ENCODE measurements at places on chromosomes 12 and 14.

DNA sequence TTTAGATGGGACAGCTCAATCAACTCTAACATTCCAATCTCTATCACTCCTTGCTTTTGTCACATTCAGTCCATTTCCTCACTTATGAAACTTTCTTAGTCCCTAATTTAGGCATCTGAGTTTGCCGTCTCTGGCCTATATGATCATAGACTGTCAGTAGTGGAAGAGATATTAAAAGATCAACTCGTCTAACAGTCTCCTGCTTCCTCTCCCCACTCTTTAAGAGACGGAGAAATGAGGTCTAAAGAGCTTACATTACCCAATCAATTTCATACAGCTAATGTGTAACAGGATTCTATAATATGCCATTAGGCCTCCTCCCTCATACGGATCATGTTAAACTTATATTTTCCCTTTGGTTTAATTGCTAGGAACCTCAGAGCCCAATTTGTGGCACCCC is 6.5 kb upstream of the ATP23 start:
- no peak for DNase-seq

DNA sequence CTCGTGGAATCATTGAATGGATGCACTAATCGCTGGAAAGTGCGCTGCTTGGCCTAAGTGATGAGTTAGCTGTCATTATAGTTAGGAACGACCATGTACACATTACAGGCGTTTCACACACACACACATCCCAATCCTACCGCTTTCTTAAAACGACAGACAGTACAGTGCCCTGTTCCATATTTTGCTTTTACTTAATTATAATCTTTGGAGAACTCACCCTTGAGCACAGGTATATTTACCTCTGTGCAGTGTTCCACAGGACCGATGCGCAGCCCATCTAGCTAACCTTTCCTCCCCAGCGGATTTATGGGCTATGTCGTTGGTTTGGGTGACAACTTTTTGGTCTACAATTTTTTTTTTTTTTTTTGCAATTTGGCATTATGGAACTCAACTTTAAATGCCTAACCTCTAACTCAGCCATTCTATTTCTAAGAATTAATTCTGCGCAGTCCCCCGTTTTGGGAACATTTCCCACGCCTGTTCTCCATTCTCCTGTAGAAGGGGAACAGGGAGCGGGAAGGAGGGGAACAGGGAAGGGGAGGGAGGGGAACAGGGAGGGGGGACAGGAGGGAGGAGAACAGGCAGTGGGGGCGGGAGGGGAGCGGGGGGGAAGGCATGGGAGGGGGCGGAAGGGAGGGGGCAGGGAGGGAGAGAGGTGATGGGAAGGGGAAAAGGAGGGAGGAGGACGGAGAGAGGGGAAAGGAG is 663 bp upstream of the ULK1 start:
- no peak for DNase-seq

GRCh38 chr14:100056431-100056830 is 8.8 kb upstream of the EVL start:
- no peak for DNase-seq

DNA sequence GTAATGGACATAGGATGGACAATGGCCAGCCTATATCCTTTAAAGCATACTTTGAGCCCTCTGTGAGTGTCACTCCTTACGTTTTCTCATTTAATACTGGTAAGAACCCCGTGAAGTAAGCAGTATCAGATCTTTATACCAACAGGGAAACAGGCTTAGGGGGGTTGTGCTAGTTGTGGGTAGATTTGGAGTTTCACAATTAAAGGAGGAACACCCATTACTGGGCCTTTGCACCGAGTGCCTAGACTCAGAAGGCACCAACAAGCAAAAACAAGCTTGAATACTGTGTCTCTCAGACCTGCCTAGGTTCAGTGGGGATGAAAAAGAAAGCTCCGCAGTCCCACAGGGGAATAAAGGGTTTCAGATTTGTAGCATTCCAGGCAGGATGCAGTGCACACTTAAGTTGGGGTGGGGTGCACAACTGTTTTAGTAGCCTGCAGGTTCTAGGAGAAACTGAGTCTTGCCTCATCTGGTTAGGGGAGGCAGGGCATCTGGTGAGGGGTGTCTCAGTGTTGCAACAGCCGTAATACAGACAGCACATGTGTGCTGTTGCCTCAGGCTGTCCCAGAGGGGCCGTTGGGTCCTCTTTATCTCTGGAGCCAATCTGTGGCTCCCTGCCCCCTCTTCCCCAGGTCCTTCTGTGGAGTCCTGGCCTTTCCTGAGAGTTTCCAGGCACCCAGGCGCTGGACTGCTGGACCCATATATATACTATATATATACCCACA is 51.2 kb downstream of the IRAK3 start:
- no peak for DNase-seq

- no peak for DNase-seq
These were observed 17.6 kb downstream of the MON2 start for GRCh38 chr12:62484233-62484632.

- DNase-seq = no peak
These were observed 442 bp downstream of the FLVCR2 start for GRCh38 chr14:75578786-75579337.

- no peak for DNase-seq
These were observed 88.8 kb upstream of the NOS1 start for GRCh38 chr12:117450209-117450608.

DNA sequence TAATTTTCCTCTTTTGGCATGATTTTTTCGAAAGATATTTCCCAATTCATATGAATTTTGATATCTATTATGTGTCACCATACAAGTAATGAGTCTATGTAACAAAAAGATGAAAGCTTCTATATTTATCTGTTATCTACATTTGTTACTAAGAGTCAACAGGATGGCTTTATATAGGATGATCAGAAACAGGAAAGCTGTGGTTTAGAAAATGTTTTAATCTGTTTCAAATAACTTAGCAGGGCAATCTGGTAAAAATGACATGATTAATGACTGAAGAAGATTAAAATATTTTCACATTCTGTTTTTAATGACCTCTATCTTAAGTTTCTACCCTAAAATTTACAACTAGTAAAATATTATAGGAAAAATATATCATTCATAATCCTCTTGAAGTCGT is 105.8 kb downstream of the MSRB3 start:
- no peak for DNase-seq

DNA sequence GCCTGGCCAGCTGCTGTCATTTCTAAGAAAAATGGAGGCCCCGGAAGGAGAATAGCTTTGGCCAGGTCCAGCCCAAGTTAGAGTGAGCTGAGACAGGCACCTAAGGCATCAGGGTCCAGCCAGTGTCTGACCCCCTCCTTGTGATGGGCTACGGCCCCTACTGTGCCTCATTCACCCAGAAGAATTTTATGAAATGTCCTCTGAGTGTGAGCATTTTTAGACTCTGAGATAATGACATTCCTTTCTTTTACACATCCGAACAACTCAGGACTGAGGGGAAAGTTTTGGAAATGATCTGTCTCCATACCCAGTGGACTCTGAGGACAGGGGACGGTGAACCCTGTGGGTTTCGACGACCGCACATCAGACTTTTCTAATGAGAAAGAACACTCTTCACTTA is 50.4 kb downstream of the SLC24A4 start:
- DNase-seq = no peak

DNA sequence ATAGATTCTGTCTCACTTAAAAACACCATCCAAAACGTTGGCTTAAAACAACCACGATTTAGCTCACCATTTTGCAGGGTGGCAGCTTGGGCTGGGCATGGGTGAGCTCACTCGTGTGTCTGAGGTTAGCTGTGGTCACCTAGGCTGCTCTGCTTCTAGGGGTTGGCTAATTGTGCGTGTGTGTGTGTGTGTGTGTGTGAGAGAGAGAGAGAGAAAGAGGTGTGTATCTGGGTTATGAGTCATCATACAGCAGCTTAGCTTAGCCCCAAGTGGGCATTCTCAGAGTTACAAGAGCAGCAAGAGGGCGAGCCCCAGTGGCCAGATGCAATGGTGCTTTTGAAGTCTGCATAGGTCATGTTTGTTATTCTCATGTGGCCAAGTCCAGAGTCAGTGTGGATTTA is 6.0 kb downstream of the FBXW8 start:
- DNase-seq = no peak

DNA sequence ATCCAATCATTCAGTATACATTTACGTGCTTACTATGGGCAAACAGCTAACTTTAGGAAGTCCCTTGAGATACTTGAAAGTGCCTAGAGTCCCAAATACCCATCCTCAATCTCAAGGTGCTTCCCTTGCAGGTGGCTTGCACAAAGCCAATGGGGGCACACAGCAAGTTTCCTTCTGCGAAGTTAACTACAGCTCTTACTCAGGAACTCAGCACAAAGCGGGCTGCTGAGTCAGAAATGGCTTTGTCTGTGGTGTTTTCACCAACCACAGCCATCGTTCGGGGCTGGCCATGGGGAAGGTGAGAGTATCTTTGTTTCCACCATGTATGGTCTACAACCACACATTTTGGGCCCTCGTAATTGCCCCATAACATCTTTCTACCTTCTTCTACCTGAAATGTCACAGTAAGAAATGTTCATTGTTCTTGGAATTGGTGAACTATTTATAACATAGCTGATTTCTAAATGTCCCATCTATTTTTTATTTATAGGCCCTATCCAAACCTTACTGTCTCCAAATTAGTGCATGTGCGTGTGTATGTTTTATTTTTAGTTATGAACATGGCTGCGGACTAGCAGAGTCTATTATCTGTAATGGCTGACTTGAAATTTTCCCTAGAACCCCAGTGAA is 13.9 kb downstream of the MFAP5 start:
- no peak for DNase-seq

- no peak for DNase-seq
These were observed 11.9 kb downstream of the TMEM52B start for GRCh38 chr12:10190558-10191388.

GRCh38 chr12:32031109-32031508 is 71.9 kb downstream of the RESF1 start:
- no peak for DNase-seq

- DNase-seq = no peak
These were observed 601.9 kb downstream of the GALC start for GRCh38 chr14:87391066-87391465.

DNA sequence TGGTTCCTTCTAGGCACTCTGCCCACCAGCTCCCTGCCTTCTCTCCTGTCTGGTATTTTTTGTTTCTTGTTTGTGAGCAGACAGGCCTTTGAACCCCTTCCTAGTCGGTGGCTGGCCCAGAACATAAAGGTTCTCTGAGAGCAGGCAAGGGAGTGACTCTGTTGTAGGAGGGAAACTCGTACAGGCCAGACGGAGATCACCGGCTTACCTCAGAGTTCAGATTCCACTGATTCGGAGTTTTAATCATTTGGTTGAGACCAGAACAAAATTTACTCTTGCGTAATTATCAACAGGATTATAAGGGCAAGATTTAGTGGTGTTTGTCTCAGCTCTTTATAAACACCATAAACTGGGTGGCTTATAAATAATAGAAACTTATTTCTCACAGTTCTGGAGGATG is 128.3 kb downstream of the PLXNC1 start:
- no peak for DNase-seq

All from esophagus squamous epithelium (tissue), 5 donors.